ENCODE measurements at places on chromosomes 1 and 21.

DNA sequence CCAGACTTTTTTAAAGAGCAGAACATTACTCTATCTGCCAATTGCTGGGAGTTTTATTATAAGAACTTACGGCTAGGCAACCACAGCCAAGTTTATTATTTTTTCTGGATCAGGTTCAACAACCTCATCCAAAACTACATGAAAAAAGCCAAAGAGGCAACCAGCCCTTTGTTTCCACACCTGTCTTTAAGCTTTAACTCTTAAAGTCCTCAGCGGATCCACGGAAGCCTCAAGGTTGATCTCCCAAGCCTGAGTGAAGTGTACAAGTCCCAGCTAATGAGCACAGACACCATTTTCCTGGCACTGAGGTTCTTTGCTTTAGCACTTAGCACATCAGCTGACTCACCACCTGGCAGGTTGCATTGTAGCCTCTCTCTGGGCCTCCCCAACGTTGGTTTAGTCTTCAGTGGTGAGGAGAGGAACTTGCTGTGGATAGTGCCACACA, 143.1 kb downstream of the TGFBR3 start:
- DNase-seq = no peak

DNA sequence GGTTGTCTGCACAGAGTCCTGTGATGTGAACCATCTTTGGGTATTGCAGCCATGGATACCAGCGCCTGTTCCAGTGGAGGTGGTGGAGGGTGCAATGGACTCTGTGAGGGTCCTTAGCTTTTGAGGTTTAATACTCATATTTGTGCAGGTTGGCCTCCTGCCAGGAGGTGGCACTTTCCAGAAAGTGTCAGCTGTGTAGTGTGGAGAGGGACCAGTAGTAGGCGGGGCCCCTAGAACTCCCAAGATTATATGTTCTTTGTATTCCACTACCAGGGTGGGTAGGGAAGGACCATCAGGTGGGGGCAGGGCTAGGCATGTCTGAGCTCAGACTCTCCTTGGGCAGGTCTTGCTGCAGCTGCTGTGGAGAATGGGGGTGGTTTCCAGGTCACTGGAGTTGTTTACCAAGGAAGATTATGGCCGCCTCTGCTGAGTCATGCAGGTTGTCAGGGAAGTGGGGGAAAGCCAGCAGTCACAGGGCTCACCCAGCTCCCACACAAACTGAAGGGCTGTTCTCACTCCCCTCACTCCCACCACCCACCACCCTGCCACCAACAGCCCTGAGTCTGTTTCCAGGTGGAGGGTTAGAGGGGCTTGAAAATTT, 31.2 kb upstream of the ZNF678 start:
- DNase-seq = peak; percentile 58

DNA sequence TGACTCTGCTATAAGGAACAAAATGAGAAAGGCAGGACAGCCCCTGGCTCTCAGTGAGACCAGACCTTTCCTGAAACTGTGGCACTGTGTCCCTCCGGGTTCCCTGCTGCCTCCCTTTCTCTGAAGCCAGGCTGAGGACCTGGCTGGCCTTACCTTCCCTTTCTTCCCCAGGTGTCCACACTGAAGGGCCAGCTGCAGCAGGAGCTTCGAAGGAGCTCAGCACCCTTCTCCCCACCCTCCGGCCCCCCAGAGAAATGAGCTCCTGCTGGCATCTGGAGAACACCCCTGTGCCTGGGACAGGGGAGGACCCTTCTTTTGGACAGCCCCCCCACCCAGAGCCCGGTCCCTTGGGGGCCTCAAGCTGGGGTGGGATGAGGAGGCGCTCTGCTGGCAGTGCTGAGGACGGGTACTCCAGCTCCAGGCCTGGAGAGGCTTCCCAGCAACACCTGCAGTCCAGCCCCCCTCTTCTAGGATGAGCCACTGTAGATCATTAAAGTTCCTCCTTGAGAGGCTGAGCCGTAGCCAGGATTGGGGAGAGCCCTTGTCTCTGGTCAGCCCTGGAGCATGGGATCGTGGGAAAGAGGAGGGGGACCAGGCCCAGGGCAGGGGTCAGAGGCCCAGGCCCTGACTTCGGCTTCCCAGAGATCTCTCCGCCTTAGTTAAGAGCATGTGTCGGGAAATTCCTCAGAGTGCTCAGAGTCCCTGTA, 8.1 kb downstream of the MFAP2 start:
- no peak for DNase-seq

- DNase-seq = no peak
Measured at GRCh38 chr1:17423781-17424245, 15.7 kb downstream of the RCC2 start.

DNA sequence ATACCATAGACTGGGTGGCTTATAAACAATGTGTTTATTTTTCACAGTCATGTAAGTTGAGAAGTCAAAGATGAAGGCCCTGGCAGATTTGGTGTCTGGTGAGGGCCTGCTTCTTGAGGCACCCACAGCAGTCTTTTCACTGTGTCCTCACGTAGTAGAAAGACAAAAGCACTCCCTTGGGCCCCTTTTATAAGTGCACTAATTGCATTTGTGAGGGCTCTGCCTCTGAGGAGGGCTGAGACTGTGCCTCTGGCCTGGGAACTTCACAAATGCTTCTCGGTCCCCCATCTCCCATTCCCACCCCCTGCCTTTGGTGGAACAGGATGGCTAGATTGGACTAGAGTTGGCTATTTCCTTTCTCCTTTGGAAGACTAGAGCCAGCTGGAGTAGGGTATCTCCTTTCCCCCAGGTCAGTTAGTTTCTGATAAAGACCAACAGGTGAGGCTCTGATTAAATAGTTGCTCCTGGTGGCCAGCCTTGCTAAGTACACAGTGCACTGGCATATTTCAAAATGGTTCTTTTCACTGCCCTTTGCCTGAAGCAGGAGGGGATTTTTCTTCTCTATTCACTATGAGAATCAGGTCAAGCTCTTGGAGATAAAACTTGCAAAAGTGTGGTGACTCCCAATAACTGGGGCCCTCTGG, 82.9 kb downstream of the PLPPR4 start:
- no peak for DNase-seq

GRCh38 chr1:185699874-185700273, 34.3 kb upstream of the HMCN1 start:
- DNase-seq = no peak

GRCh38 chr21:41119901-41120300, 48.1 kb upstream of the BACE2 start:
- DNase-seq = no peak

Measured in OCI-M1 (cell line).